Activated CD8-positive, alpha-beta memory T cell treated with anti-CD3 and anti-CD28 coated beads for 1 hour (primary cell): ENCODE measurements at places on chromosomes 7 and 10.

DNA sequence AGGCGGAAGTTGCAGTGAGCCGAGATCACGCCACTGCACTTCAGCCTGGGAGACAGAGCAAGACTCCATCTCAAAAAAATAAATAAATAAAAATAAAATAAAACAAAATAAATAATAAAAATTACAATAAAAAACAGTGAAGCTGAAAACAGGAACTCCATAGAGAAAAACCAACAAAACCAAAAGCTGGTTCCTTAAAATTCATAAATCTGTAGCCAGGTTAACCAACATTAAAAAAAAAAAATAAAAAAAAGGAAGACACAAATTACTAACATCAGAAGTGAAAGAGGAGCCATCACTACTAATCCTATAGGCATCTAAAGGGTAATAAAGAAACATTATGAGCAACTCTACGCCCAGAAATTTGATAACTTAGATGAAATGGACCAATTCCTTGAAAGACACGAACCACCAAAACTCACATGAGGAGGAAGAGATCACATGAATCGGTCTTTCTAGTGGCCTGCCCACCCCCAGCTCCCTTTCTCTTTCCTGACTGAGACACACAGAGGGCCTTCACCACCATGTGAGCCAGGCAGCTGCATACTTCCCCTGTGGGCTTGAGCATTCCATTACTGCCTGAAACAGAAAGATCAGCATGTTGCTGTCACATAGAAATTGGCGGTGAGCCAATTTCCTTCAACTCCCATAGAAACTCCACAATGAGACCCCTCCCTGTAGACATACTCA is 208.7 kb downstream of the MAD1L1 start:
- no peak for DNase-seq

- DNase-seq = no peak
Observed at GRCh38 chr10:112834751-112835181, 115.3 kb upstream of the TCF7L2 start.

GRCh38 chr7:14858410-14858809 is 44.1 kb downstream of the DGKB start:
- no peak for DNase-seq

- DNase-seq = no peak
Observed at GRCh38 chr7:77989981-77990566, 191.5 kb downstream of the PHTF2 start.

GRCh38 chr10:80669485-80669884 is 131.8 kb downstream of the SH2D4B start:
- DNase-seq = no peak

DNA sequence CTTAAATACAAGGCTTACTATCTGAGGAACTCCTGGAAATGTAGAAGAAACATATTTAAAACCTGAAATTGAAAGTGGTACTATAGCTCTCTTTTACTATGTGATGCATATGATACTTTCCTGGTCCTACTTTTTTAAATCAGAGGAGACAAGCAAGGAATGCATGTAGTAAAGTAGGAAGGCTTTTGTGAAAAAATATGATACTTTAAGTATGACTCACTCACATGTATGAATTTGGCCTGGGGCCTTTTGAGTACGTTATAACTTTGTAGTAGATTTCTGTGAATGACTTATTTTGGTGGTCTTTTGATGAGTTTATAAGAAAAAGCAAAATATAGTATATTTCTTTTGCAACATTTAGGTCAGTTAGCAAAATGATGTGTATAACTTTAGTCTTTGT is 53.8 kb downstream of the TAX1BP1 start:
- DNase-seq = no peak

- DNase-seq = no peak
Observed at GRCh38 chr10:30481603-30482002, 47.6 kb downstream of the MAP3K8 start.

DNA sequence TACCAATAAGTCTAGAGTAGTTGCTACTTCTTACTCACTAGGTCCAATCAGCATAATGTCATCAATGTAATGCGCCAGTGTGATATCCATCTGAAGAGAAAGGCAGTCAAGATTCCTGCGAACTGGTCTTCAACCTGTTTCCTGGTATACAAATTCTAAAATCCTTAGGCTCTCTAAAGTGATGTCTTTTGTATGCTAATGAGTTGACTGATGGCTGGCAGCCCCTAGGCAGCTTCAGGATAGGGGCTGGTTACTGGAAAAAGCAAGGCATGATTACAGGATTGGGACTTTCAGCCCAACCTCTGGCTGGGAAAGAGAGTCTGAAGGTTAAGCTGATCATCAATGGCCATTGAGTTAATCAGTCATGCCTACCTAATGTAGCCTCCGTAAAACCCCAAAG is 250.2 kb upstream of the PTER start:
- no peak for DNase-seq

DNA sequence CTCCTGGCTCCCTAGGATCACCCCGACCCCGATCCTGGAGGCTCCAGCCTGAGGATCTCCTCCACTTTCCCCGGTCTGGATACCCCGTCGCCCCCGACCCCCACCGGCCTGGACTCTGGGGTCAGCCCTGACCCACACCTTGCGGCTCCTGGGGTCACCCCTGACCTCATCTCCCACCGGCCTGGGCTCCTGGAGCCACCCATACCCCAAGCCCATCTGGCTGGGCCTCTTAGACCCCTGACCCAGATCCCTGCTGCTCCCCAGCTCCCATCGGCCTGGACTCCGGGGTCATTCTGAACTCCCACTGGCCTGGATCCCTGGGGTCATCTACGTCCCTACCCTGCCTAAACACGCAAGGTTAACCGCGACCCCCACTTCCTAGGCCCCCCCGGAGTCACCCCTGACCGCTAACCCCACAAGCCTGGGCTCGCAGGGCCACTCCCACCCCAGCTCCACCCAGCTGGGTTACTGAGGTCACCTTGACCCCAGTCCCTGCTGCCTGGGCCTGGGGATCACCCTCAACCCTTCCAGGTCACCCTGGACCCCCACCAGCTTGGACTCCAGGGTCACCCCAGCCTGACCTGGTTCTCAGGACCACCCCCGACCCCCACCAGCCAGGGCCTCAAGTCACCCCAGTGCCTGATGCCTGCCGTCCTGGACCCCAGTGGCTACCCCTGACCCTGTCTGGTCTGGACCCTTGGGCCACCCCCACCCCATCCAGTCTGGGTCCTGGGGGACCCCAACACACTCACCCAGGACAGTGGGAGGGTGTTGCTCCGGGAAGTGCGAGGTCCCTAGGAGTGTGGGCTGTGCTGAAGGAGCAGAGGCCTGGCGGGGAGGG is 1.2 kb downstream of the FOXK1 start:
- peak; percentile 15 for DNase-seq

DNA sequence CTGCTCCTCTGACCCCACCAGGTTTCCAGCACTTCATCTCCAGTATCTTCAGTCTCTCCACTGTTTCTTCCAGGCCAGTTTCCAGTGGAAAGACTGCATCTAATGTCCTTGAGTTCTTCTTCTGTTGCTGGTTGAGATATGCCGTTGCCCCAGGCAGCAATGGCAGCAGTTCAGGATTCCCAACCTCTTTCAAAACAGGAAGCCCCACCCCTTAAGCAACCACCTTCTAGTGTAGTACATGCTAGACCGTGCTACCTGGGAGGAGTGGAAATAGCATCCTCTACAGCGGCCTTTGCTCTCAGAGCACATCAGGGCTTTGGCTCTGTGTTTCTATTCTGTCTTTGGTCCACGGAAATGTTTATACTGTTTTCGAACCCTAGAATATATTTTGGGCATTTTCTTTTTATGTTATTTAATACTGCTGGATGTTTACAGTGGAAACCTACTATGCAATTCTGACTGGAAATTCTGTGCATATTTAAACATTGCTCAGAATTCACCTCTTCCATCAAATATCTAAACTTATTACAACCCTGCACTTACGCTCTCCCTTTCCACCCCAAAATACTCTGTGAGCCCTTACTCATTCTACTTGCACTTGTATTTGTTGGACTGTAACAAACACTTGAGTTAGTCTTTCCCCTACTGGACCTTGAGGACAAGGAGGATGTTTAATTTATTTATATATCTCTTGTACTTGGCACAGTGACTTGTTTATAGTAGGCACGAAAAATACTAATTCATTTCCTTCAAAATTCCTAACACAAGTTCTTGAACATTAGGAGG is 8.5 kb upstream of the BPGM start:
- no peak for DNase-seq

GRCh38 chr10:48803801-48804584 is 119.3 kb downstream of the WDFY4 start:
- DNase-seq = no peak

DNA sequence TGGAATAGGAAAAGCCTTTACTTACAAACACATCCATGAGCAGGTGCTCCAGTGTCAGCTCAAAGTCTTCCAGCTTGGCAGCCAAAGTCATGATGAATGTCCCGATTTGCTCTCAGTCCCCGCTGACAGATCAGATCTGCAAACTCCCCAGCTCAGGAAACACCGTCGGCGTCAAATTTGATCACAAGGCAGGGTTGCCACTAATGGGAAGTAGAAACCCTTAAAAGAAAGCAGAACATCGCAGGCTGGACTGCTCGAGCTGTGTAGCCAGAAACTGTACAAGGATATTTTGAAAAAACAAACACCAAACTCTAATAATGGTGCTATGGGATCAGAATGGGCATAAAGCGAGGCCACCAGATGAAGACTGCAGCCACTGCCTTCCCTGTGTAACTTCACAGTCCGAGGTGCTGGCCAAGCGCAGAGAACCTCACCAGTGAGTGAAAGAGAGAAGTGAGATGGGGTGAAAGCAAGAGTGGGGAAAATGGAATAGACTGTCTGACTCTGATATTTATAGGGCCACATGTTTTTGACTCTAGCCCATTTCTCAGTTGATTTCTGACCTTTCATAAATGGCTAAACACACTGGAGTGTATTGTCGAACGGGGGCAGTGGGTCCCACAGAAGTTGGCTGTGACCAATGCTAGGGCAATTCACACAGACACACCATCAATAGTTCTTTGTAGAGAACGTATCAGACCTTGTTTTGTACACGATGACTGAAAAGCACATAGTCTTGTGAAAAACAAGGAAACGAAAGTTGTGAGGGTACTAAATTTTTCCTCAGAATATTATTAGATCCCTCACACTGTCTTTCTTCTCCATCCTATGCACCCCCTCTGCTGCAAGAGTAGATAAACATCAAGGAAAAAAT is 306.2 kb downstream of the FRMD4A start:
- DNase-seq = no peak

- no peak for DNase-seq
Observed at GRCh38 chr7:30313793-30314192, 29.4 kb downstream of the ZNRF2 start.

DNA sequence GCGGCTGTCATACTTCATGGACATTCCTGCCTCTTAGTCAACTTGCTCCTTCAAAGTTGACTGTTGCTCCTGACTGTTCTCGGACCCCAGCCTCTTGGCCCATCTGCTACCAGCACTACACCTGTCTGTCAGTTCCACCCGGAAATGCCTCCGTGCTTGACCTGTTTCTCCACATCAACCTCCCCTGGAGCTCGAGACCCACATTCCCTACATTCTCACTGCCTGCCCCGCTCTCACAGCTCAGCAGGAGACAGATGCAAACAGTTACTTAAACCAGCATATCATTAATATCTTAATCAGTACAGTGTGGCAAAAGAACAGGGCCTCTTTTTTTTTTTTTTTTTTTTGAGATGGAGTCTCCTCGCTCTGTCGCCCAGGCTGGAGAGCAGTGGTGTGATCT is 174.3 kb downstream of the NRP1 start:
- DNase-seq = no peak

DNA sequence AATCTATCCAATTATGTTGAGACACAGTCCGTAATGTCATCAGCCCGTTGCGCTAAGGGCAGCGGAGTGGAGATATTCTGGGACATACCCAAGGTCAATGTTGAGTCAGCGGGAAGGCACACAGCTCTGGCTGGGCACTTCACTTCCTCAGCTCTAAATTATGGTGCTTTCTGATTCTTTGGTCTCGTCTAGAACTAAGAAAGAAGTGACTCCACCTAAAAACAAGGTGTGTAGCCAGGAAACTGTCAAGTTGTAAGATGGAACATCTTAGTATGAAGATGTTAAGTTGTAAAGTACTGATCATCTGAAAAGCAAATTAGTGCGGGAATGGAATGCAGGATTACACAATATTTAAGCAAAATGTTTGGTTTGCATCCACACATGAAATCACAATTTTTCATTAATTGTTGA is 43.1 kb downstream of the BAIAP2L1 start:
- no peak for DNase-seq

DNA sequence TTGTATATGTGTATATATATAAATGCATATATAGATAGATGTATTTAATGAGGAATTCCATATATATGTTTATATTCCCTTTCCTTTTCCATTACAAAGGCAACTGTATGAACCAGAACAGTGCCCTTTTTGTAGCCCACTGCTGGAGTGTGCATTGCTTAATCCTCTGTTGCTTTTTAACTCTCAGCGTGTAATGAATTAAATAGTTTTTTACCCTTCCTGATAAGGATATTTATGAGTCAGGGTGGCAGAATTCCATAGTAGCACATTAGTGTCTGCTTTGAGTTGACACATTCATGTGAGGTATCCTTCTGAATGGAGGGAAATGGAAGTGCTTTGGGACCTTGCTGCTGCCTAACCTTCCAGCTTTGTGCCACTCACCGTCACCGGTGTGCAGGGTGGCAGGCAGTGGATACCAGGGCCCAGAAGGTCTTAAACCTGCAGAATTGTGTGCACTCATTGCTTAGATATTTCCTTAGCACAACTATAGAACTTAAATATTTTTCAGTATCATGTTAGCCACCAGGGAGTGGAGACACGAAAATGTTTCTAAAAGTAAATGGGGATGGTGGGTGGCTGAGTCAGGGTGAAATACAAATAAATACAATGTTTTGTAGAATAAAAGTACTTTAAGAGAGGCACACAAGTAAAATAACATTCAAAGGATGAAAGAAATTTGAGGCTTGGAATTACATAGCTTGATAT is 117.9 kb downstream of the SND1 start:
- DNase-seq = no peak

- no peak for DNase-seq
Observed at GRCh38 chr10:5147255-5147980, 37.5 kb downstream of the AKR1C8 start.

GRCh38 chr10:83164156-83164555 is 975.2 kb upstream of the GHITM start:
- no peak for DNase-seq

DNA sequence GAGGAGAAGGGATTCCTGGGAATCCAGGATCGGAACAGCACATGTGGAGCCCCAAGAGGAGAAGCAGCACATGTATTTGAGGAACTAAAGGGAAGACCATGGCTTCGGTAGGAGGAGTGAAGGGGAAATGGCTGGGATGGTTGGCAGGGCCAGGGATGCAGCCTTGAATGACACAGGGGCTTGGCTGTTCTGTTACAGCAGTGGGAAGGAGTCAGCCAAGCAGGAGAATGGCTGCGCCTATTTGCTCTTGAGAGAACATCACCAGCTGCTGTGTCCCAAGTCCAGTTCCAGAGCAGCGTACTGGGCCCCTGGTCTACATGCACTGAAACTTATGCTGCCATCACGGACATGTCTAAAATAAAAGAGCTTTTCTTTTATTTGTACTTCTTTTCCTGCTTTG is 130.0 kb downstream of the PLPP4 start:
- no peak for DNase-seq

GRCh38 chr10:88915781-88916180 is 35.7 kb downstream of the STAMBPL1 start:
- DNase-seq = no peak

GRCh38 chr10:43061760-43062159 is 15.1 kb upstream of the RET start:
- DNase-seq = no peak

- DNase-seq = no peak
Observed at GRCh38 chr10:103849212-103849877, 6.0 kb downstream of the SH3PXD2A start.
